ENCODE measurements at places on chromosomes 1 and 21.

DNA sequence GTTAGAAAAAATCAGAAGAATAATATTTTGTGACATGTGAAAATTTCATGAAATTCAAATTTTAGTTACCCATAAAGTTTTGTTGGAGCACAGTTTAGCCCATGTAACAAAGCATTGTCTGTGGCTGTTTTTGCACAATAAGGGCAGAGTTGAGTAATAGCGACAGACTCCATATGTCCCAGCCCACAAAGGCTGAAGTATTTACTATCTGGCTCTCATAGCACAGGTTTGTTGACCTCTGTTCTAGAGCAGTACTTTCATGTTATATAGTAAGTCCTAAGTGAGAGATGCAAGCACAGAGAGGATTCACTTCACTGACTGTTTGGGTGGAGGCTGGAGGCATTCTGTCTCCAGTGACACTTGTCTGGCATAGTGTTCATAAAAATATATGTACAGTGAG is 6.8 kb downstream of the LAMC1 start:
- no peak for DNase-seq

DNA sequence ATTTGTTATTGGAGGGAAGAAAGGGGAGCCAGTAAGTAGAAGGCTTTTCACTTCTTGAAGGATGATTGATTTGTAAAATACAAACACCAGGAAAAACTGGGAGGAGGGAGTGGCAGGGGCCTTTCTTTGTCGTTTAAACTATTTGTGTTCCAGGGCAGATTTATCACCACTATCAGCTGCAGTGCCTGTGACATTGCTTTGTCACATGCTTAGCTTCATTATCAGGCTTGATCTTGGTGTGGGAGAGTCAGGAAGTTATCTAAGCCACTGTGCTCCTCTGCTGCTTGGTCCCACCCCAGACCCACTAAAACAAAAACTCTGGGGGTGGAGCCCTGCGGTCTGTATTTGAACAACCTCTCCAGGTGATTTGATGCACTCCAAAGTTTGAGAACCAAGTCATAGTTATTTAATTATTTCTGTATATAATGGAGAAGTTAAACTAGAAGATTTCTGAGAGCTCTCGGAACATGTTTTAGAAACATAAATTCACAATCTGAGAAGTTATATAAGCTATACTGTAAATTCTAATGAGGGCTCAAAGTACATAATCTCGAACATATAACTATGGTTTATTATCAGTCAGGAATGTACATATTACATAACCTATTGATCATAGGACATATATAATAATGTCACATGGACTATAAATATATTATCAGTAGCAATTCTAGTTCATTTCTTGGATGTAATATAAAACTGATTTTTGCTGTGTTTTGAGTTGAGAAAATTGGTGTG is 87.9 kb downstream of the CDC14A start:
- DNase-seq: peak; percentile 63

DNA sequence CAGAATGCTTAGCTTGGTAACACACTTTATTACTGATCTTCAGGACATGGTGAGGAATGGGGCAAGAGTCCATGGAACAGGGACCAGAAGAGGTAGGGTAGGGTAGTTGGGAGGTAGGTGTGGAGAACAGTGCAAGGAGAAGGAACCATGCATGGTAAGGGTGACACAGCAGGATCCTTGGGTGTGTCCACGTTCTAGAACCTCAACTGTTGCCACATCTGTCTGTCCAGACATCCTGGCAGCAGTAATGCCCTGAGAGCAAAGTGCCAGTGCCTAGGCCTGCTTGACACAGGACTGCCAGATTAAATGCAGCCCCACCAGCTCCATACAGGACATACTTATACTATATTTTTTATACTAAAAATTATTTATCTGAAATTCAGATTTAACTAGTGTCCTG is 13.9 kb downstream of the DMAP1 start:
- DNase-seq: no peak

- no peak for DNase-seq
Observed at GRCh38 chr1:66495495-66495894, 38.5 kb upstream of the SGIP1 start.

- DNase-seq: no peak
Observed at GRCh38 chr21:38797470-38797869, 8.3 kb upstream of the ETS2 start.

GRCh38 chr1:190540366-190540765 is 62.7 kb upstream of the BRINP3 start:
- DNase-seq: no peak

DNA sequence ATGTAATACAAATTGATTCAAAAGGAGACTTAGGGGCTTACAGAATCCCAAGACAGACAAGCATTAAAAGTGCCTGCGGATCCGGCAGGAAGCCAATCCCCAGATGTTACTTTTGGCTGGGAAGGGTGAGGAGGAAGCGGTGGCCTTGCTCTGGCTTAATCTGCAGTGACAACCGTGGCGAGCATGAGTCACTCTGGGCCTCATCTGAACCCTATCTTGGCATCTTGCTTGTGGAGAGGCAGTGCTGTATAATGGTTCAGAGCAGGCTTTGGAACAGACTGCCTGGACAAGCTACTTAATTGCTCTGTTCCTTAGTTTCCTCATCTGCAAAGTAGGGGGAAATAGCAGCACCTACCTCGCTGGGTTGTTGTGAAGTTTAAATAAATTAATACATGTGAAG is 74.1 kb downstream of the XCL2 start:
- DNase-seq: peak; percentile 4

DNA sequence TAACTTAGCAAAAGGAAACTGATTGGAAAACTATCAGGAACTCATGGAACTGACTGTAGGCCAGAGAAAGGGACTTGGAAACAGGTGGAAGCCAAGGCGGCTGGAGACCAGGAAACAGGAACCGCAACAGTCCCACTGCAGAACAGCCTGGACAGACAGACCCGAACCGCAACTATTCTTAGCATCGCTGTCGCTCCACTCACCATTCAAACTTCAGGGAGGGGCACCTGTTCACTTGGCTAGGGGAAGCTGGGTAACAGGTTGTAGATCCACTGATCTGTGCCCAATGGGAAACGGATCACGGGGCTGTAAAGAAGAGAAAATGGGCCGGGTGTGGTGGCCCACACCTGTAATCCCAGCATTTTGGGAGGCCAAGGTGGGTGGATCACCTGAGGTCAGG is 61.9 kb downstream of the CLSTN1 start:
- no peak for DNase-seq

DNA sequence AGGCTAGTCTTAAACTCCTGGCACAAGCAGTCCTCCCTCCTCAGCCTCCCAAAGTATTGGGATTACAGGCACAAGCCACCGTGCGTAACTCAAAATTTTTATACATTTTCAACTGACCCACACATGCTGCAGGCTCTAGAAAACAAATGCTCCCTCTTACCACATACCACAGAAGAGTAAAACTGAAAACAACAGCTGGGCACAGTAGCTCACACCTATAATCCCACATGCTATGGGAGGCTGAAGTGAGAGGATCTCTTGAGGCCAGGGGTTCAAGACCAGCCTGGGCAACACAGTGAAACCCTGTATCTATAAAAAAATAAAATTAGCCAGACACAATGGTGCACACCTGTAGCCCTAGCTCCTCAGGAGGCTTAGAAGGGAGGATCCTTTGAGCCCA is 56.7 kb downstream of the AKT3 start:
- DNase-seq: no peak

GRCh38 chr21:36097427-36098181 is 27.8 kb downstream of the CBR1 start:
- DNase-seq: no peak

DNA sequence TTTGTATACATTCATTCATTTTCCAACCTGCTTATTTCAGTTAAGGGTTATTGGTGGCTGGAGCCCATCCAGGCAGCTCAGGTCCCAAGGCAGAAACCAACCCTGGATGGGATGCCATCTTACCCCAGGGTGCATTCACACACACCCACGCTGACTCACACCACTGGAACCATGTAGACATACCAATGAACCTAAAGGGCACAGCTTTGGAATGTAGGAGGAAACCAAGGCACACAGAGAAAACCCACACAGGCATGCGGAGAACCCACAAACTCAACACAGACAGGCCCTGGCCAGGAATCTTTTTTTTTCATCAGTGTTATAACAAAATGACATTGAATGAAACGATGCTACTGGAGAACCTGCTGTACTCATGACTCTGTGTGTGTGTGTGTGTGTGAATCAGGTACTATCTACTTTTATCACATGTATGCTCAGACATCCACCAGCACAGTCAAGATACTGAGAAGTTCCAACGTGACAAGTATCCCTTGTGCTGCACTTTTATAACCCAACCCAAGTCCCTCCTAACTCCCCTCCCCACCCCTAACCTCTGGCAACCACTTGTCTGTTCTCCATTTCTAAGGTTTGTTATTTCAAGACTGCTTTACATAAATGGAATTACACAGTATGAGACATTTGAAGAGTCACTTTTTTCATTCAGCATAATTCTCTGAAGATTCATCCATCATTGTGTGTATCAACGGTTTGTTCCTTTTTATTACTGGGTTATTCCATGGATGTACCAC is 286.8 kb upstream of the PLD5 start:
- no peak for DNase-seq

- DNase-seq: no peak
Observed at GRCh38 chr21:38936240-38936639, 130.5 kb downstream of the ETS2 start.

DNA sequence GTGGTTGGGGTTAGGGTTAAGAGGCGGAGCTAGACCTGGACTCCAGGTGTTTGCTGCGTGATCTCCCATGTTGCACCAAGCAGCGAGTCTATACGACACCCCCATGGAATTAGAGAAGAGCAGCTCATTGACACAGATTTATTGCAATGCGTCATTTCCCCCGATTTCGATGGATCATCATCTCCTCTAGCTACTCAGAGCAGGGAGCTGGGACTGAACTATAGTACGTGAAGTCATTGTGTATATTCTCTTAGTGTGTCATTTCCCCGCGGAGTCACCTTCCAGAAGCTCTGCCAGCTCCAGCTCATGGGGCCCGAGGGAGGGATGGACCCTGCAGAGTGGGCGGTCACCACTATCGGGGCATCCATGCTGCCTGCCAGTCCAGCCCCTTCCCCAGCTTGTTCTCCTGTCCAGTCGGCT is 7.5 kb upstream of the C2CD2 start:
- no peak for DNase-seq

DNA sequence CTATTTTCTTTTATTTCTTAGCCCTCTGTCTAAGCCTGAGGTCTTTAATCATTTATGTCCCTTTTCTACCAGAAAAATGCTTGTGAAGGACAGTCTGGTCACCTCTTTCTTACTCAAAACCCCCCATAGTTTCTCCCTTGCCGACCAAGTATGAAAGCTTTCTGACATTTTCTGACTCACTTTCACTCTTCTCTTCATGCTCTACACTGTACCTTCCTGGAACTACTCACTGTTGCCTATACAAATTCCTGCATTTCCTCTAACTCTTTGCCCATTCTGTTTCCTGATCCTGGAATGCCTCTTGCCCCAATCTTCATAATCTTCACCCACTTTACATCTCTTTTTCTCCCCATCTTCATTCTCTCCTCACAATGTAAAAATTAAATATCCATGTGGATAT is 380.0 kb downstream of the HHIPL2 start:
- no peak for DNase-seq

DNA sequence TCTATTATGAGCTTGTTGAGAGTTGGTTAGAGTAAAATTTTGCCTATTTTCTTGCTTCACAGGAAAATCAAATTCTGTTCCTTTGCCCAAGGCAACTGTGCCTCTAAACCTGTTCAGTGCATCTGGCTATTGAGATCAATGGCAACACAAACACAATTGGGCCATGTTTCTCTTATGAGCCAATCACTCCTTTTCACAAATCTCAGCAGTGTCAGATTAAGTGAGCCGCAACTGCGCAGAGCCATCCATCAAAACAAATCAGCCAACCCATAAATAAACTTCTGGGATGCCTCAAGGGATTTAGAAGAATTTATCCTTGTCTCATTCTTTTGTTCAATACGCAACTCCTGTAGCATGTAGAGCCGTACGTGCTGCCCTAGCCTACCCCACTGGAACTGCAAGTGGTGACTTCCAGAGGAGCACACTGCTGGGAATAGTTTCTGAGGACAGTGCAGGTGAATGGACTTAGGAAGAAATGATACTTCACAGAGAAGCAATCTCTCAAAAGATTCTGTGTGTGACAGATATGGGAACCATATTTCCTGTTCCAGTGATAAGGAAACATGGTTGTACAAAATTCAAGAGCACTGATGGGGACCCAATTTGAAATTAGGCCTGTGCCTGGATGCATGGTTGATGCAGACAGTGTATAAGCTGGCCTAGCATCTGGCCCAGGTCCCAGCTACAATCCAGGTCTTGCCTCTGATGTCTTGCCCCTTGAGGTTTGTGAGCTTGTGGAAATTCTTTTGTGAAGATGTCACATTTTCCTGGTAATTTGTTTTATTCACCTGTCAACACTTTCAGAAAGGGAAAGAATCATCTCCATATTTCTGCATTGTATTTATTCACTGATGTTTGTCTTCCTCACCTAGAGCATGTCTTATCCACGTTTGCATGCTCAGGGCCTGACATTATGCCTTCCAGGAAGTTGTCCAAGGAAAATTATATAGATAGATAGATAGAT is 166.2 kb downstream of the URB2 start:
- no peak for DNase-seq

GRCh38 chr1:177779166-177779965 is 190.5 kb downstream of the SEC16B start:
- DNase-seq: no peak

GRCh38 chr1:174990382-174990999 is 9.3 kb upstream of the CACYBP start:
- no peak for DNase-seq

GRCh38 chr21:43864962-43865539 is at the start of gene AGPAT3:
Gene AGPAT3 (plus strand): TSS chr21:43865223. CDS start chr21:43959682, 94,459 bp downstream.
- no peak for DNase-seq

GRCh38 chr1:207021876-207022596 is 10.5 kb downstream of the C1orf116 start:
- DNase-seq: no peak

GRCh38 chr1:151523326-151523725 is 12.1 kb downstream of the CGN start:
- no peak for DNase-seq

DNA sequence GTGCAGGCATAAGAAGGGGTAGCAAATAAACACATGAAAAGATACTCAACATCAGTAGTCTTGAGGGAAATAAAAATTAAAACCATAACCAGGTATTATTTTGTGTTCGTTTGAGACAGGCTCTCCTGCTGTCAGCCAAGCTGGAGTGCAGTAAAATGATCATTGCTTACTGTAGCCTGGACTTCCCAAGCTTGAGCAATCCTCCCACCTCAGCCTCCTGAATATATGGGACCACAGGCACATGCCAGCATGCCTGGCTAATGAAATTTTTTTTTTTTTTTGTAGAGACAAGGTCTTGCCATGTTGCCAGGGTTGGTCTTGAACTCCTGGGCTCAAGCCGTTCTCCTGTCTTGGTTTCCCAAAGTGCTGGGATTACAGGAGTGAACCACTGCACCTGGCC is 108.0 kb downstream of the DNM3 start:
- no peak for DNase-seq
